ENCODE measurements at places on chromosomes 3 and 15.

DNA sequence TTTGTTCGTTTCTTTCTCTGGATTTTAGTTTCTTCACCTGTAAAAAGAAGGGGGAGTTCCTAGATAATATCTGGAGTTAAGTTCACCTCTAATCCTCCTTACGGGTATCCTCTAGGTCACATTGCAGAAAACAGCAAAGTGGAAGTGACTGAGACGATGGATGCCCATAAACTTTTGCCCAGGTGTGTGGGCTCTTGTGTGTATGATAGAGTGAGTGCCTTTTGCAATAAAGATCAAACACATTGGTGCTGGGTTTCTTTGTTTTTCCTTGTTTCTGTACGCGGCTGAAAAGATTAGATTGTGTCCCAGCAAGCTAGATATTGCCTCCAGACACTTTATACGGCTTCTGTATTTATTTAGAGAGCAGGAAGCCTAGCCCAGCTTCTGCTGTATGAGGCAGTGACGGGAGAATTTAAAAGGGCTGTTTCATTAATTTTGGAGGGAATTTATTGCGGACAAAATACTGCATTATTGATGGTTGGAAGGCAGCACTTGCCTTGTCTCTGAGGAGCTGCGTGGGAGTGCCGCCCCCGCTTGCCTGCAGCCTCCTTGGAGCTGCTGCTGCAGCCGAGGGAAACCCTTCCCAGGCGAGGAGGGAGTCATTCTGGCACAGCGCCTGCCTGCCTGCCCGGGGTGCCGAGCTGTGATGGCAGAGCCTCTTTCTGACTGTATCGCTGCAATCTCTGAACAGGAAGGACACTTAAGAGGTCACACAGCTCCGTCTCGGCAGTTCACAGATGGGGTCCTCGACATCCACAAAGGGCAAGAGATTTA, 38.5 kb downstream of the PYDC2 start:
- DNase-seq, result peak; percentile 7

DNA sequence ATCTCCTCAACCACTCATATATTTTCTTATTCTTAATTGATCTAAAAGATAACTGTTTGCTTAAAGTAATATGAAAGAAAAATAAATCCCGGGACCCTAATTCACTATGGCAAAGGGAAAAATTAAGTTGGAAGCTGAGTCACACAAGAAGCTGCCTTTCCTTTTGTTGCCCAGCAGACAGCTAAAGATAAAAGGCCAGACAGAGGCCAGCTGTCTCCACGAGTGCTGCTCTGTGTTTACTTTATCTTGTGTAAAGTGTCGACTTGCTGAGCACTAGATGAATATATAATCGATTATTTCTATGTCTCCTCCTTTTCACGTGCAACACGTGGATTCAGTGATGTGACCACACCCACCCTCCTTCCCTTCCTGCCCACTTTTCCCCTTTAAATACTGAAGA, 52.8 kb upstream of the NSMCE3 start:
- no peak for DNase-seq

DNA sequence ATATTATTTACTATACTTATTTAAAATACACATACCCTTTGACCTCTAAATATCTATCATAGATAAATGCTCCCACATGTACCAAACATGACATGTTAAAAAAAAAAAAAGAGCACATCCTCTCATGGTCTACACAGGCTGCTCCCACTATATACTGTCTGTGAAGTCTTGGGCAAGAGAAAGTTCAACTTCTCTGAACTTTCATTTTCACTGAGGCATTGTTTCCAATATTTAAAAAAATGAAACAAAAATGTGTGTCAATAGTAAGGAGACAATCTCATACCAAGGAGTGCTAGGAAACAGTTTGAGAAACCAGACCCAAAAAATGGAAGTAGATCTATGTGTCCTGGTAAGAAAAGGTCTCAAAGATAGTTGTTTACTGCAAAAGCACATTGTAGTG, 29.3 kb downstream of the SLC4A7 start:
- DNase-seq, result no peak

DNA sequence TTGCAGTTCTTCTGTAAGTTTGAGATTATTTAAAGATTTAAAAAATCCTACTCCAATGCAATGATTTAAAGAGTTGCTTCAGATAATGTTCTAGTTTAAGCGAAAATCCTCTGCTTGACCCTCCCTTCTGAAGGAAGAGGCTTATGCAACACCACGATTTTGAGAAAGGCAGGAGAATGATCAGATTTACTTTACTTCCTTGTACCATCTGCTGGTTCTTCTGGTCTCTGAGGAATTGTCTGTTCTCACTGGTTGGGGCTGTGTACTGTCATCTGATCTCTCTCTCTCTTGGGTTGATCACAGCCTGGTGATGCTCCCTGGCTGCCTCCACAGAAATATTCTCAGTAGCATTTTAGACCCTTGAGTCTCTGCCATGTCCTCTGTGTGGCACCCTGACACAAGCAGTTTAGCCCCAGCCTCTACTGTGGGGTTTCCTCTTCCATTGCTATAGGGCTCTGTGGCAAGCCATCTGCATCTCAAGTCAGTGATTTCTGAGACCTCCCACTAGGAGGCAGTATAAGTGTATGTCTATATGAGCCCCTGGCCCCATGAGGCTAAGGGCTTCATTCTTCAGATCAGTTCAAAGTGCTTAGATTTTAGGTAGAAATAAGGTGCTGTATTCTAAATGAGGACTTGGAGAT, 50.8 kb upstream of the PLAAT1 start:
- DNase-seq, result no peak

DNA sequence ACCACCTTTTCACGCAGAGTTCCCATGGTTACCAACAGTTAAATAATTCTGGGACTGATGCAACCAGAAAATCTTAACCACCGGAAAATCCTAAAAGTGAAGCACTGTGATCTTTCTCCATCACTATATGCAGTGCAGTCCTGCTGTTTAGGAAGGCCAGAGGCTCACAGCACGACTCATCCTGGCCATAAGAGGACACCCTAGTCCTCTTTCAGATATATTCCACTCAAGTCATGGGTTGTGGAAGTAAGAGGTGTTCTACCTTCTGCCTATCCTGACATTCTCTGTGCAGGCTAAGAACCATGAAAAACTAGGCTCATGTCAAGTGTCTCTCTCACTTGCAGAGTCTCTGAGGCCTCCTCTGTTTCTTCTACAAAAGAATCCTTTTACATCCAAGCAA, 67.2 kb downstream of the DHX30 start:
- no peak for DNase-seq

All from AG09309 (cell line).